Astrocyte (in vitro differentiated cells and primary cell): ENCODE measurements at places on chromosomes 5 and 9.
A peak's percentile ranks its signal among the peaks of the same experiment; 100 is the strongest.

- H3K27ac ChIP-seq, result no peak overlapping the region
- no peaks in the 10 kb centered on the region for H3K27me3 ChIP-seq
- no peak for DNase-seq
- H3K36me3 ChIP-seq, result peaks cover 72% of the 10 kb centered on the region
- no peaks in the 10 kb centered on the region for H3K4me1 ChIP-seq
- no peak overlapping the region for H3K4me3 ChIP-seq
These were observed 21.0 kb upstream of the POMT1 start for GRCh38 chr9:131481441-131482342.

DNA sequence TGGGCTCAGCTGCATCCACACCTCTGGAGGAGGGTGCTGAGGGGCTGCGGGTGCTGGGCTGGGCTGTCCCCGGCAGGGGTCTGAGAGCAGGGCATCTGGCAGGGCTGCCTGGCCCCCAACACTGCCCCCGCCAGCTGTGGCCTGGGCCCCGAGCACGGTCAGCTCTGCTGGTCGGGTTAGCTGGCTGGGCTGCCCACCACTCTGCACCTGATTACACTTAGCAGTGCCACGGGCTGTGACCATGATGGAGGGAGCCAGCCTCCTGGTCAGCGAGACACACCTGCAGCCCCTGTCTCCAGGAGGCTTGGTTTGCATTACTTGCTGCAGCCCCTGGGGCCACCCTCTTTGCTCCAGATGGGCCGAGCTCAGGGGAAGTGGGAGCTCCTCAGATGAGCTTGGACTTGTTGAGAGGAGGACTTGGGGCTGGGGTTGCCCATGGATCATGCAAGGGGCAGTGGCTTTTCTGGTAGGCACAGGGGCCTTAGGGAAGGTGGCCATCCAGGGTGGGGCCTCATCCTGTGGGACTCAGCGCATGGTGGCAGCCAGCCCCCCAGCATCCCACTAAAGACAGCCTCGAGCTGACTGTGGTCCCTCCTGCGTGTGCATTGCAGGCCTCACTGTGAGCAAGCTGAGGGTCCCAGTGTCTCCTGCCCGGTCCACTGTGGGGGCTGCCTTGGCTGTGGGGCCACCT lies 132.0 kb upstream of the FAM120A start:
- no peak overlapping the region for H3K27ac ChIP-seq
- no peaks in the 10 kb centered on the region for H3K36me3 ChIP-seq
- H3K4me1 ChIP-seq, result no peaks in the 10 kb centered on the region
- H3K4me3 ChIP-seq, result no peak overlapping the region
- peaks cover 4% of the 10 kb centered on the region for H3K27me3 ChIP-seq

GRCh38 chr5:128002425-128002824 lies 81.1 kb upstream of the SLC12A2 start:
- no peaks in the 10 kb centered on the region for H3K27me3 ChIP-seq
- no peaks in the 10 kb centered on the region for H3K4me1 ChIP-seq
- H3K27ac ChIP-seq, result no peak overlapping the region
- H3K36me3 ChIP-seq, result no peaks in the 10 kb centered on the region
- DNase-seq, result peak; percentile 12

DNA sequence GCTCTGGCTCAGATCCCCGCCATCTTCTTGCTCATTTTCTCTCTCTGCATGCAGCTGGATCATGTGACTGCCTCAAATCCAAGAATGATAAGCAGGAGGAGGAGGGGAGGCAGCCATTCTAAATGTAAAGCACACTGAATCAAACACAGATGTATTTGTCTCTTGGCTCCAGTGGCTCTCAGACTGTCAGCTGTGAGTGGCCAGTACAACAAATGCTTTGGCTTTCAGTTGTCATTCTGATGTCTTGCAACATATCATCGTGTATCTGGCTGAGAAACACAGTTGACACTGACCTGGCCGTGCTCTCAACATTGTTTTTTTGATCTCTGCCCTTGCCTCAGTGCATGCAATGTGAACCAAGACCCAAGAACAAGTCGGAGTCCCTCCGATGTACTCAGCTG lies 233.1 kb downstream of the ADAMTSL1 start:
- H3K27me3 ChIP-seq, result no peaks in the 10 kb centered on the region
- H3K36me3 ChIP-seq, result peaks cover 24% of the 10 kb centered on the region
- no peak overlapping the region for H3K27ac ChIP-seq
- no peak overlapping the region for H3K4me3 ChIP-seq
- H3K4me1 ChIP-seq, result peaks cover 4% of the 10 kb centered on the region
- DNase-seq, result no peak

- no peaks in the 10 kb centered on the region for H3K36me3 ChIP-seq
- H3K4me1 ChIP-seq, result no peaks in the 10 kb centered on the region
- no peak for DNase-seq
- H3K27ac ChIP-seq, result no peak overlapping the region
These were observed 426.7 kb downstream of the ZSWIM6 start for GRCh38 chr5:61758711-61759110.

- DNase-seq, result peak; percentile 8
- H3K27me3 ChIP-seq, result no peaks in the 10 kb centered on the region
- H3K27ac ChIP-seq, result no peak overlapping the region
- H3K36me3 ChIP-seq, result no peaks in the 10 kb centered on the region
- H3K4me1 ChIP-seq, result peaks cover 12% of the 10 kb centered on the region
These were observed 38.6 kb downstream of the EXOSC2 start for GRCh38 chr9:130732136-130732535.

GRCh38 chr5:170748951-170749471 lies 34.5 kb upstream of the GABRP start:
- no peaks in the 10 kb centered on the region for H3K36me3 ChIP-seq
- peaks cover 7% of the 10 kb centered on the region for H3K27me3 ChIP-seq
- no peak overlapping the region for H3K4me3 ChIP-seq
- H3K27ac ChIP-seq, result no peak overlapping the region
- no peak for DNase-seq

DNA sequence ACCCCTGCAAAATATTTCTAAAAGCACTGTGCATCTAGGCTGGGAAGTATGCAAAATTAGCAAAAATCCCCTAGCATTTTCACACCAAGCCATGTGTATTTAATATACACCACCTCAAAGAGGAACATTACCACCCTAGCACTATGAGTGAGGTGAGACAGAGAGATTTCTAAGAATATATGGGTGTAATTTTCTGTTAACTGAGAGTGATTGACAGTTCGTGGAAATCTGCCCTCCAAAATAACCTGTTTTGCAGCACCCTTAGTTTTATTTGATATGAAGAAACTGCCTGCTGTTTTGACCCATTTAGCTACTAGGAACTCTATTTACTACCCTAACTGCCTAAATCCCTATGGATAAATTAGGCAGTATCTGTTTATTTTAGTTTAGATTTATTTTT lies 64.2 kb upstream of the CDKN2B start:
- no peak overlapping the region for H3K27ac ChIP-seq
- H3K27me3 ChIP-seq, result no peaks in the 10 kb centered on the region

DNA sequence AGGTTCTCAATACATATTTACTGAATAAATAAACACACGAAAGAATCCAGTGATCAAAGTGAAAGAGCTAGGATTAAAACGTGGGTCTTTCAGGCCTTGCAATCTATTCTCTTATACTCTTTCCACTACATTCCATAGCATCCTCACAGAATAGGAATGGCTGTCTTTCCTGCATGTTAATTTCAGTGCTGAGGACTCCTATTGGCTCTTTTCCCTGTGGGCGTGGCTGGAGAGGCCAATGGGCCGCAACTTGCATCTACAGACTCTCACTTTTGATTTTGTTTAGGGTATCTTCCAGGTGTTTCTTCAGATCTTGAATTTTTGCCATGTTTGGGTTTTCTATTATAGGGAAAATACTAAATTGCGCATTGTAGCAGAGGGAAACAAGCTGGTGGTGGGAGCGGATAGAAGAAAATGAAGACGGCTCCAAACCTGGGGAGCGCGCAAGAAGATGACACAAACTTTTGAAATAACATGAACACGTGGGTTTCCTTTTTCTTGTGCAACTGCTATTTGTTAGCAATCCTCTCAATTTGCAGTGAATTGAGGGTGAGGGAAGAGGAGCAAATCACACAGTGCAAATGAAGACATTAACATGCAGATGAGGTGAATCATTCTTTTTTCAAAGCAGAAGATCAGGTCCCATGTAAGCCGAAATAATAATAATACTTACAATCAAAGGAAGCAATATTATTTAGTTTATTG lies 93.9 kb downstream of the GCNT1 start:
- no peak overlapping the region for H3K4me3 ChIP-seq
- H3K27ac ChIP-seq, result no peak overlapping the region
- H3K36me3 ChIP-seq, result no peaks in the 10 kb centered on the region
- no peaks in the 10 kb centered on the region for H3K27me3 ChIP-seq
- no peak for DNase-seq

DNA sequence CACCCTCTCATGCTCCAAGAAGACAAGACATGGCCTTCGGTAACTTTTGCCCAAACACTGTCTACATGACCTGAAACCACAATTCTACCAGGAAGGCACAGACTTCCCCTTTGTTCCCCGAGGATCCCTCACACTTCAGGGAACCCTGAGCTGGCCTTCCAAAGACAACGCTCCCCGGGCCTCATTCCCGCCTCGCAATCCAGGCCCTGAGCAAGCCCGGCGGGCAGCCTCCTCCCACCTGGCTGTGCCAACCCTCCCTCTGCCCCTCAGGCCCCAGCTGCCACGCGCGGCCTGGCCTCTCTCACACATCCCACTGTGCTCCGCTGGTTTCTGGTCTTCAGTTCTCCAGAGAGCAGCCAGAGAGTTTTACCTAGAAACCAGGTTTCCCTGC lies 7.3 kb downstream of the QSOX2 start:
- no peaks in the 10 kb centered on the region for H3K36me3 ChIP-seq
- no peak overlapping the region for H3K27ac ChIP-seq
- H3K4me3 ChIP-seq, result no peak overlapping the region
- no peaks in the 10 kb centered on the region for H3K4me1 ChIP-seq
- DNase-seq, result no peak

DNA sequence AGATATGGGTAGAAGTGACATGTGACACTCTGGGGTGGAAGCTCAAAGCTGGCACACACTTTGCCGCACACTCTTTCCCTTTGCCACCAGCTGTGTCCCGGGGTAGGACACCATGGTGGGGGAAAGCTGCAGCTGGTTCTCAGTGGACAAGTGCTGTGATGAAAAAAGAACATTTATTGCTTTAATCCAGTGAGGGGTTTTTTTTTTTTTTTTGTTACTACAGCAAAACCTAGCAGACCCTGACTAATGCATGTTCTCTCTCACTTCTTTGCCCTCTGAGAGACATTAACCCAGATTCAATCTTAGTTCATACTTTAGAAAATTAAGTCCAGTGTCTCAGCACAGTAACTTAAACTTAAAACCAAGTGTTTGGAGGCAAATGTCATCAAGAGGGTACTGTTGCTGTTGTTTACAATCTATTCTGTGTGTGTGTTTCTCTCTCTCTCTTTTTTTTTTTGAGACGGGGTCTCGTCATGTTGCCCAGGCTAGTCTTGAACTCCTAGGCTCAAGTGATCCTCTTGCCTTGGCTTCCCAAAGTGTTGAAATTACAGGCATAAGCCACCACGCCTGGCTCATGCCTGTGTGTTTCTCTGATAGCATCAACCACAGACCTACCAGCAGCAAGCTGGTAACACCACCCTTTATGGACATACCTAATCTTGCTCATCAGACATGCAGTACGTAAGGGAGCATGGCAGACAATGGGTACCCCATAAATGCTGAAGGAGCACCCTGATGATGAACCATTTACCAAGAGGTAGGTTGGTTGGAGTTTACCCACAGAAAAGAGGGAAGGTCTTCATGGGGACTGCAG lies 84.7 kb upstream of the TBC1D2 start:
- no peaks in the 10 kb centered on the region for H3K4me1 ChIP-seq
- DNase-seq, result no peak
- H3K4me3 ChIP-seq, result no peak overlapping the region
- no peak overlapping the region for H3K27ac ChIP-seq
- H3K27me3 ChIP-seq, result peaks cover 10% of the 10 kb centered on the region

- no peaks in the 10 kb centered on the region for H3K27me3 ChIP-seq
- H3K36me3 ChIP-seq, result no peaks in the 10 kb centered on the region
- DNase-seq, result no peak
These were observed 76.1 kb downstream of the MAMDC2 start for GRCh38 chr9:70119786-70120185.

GRCh38 chr5:55714339-55714738 lies 2.2 kb upstream of the SLC38A9 start:
- H3K4me3 ChIP-seq, result no peak overlapping the region
- H3K36me3 ChIP-seq, result no peaks in the 10 kb centered on the region
- no peaks in the 10 kb centered on the region for H3K27me3 ChIP-seq
- no peak overlapping the region for H3K27ac ChIP-seq

GRCh38 chr5:149779124-149779465 lies 49.0 kb downstream of the PPARGC1B start:
- peaks cover 4% of the 10 kb centered on the region for H3K4me1 ChIP-seq
- H3K27ac ChIP-seq, result no peak overlapping the region
- H3K27me3 ChIP-seq, result no peaks in the 10 kb centered on the region
- no peaks in the 10 kb centered on the region for H3K36me3 ChIP-seq
- no peak overlapping the region for H3K4me3 ChIP-seq

DNA sequence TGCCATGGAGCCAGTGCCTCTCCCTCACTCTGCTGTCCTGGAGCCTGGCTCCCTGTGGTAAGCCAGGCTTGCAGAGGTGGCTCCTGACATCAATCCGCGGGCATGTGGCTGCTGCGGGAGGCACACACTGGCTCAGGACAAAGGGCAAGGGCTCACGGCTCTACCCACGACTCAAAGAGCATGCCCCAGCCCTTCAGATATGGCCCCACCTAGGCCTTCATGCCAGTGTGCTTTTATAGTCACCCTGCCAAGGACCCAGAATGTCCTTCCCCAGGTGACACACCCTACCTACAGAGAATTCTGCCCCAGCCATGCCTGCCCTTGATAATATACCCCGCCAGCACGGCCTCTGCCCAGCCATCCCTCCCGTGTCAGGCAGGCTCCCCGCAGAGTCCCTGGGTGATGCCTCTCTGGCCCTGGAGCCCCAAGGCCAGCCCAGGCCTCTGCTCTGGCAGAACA lies 1.6 kb downstream of the MGAT4B start:
- peak overlapping the region; percentile 71 for H3K4me3 ChIP-seq
- peaks cover 21% of the 10 kb centered on the region for H3K4me1 ChIP-seq
- no peaks in the 10 kb centered on the region for H3K36me3 ChIP-seq
- no peaks in the 10 kb centered on the region for H3K27me3 ChIP-seq
- no peak for DNase-seq
- H3K27ac ChIP-seq, result peak overlapping the region; percentile 30
